ENCODE measurements at places on chromosomes 2 and 18. TPM values are rescaled to one million over a fixed set of nuclear protein-coding genes. Genes with fewer than 3 reads are reported as not detected.
A peak's percentile ranks its signal among the peaks of the same experiment; 100 is the strongest.

Gene PKP4
- total RNA-seq = 117 TPM

DNA sequence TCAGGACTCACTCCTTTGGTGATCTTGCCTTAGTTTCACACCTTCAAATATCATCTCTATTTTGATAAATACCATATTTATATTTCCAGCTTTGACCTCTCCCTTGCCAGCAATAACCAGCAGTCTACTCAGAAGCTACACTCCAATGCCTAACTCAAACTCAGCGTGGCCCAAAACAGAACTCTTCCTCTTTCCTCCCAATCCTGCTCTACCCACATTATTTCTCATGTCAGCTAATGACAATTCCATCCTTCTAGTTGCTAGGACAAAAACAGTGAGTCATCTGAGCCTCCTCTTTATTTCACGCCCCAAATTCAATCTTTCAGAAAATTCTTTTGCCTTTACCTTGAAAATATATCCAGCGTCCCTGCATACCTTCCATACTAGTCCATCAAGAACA lies 23.5 kb downstream of the CYRIA start:
- DNase-seq = no peak

- DNase-seq = no peak
Measured at GRCh38 chr2:199916980-199917379, 5.9 kb downstream of the C2orf69 start.

DNA sequence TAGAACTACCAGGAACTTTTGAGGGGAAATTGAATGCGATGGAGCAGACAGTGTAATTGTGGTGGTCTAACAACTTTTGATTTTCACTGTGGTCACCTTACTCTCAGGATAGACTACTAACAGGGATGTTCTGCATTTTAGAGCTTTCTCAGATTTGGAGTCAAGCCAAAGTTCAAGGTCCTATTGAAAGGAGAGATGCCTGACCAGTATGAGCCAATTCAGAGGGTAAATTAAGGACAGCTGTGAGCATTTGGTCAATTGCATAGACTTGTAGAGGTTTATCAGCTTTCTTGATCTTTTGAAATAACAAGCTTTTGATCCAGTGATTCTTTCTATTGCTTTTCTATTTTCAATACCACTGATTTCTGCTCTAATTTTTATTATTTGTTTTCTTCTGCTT lies 1095.7 kb upstream of the CNTNAP5 start:
- no peak for DNase-seq

DNA sequence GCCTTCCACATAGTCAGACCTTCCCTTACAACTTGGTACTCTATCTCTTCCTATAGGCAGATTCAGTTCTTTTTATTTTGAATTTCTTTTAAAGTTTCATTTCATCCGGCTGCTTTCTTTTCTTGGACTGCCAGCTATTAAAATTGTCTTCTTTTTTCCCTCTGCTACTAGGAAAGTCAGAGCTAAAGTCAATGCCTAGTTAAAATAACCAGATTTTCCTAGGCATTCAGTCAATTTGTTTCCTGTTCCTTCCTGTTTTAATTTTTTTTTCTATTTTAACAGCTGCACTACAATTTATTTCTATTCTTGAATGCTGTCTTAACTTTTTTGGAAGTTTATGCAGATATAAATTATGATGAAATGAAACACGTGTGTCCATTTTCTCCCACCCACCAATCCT lies 84.8 kb downstream of the EVA1A start:
- no peak for DNase-seq

DNA sequence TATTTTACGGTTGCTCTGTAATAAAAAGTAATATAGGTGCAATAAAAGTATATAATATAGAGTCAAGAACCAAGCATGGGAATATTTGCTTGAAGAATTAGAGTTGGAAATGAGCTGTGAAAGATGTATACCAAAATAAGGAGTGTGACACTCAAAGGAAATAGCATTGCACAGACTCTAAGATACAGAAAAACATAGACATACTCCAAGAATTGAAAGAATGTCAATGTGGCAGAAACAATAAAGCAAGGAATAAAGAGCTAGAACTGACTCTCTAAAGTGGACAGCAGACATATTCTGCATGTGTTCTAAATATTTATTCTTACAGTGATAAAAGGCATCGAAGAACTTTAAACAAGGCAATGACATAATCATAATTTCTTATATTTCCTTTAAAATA lies 561.1 kb upstream of the SETBP1 start:
- DNase-seq = no peak

Gene WIPF1
- 107 TPM for total RNA-seq

DNA sequence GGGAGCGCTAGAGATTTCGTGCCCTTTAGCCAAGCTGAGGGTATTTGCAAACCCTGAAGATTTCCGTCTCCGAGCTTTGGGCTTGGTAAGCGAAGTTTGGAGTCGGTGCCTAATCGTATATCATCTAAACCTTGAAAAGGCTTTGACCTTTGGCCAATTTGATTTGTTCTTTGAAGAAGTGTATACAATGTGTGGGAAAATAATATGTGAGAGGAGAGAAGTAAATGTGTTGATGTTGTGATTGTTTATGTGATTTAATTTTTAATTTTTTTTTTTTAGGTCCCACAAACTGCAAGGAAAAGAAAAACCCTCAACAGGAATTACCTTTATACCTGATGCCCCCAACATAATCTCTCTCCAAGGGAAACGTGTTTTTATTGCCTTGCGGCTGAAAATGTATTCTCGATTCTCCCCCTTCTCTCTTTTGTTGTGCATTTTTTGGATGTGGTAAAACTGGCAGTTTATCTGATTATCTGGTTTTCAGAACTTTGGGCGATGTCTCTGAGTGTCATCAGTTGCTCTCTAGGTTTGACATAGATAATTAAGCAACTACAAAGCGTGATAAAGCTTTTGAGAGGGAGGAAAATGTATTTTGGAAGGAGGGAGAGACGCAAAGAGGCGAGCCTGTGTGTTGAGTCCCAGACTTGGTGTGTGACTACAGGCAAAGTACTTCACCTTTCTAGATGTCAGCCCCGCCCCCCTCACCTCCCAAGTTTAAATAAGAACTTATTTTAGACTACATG lies 912 bp upstream of the FBXO11 start:
- peak; percentile 65 for DNase-seq

Gene ABCB11
- 1.5 TPM for total RNA-seq

- DNase-seq = no peak
Measured at GRCh38 chr2:29207352-29208148, 92.3 kb downstream of the CLIP4 start.

GRCh38 chr2:932320-933115 lies 18.1 kb upstream of the SNTG2 start:
- no peak for DNase-seq

- no peak for DNase-seq
Measured at GRCh38 chr2:68046224-68046623, 16.6 kb downstream of the C1D start.

Gene CCDC178
- 4.6 TPM for total RNA-seq

DNA sequence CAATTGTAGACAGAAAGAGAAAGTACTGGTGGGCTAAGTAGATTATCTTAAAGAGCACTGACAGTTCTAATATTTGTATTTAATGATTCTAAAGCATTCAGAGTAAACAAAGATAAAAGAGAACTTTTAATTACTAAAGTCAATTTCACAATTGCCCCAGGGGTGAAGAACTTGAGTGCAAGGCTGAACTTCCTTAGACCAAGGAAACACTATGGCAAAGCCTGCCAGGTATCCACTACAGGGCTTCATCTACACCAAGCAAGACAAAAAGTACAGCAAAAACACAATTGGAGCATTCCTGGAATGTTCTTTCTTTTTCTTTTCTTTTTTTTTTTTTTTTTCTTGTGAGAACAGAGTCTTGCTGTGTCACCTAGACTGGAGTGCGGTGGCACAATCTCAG lies 46.9 kb upstream of the NDUFV2 start:
- DNase-seq = no peak

Gene IL37
- total RNA-seq = not detected

- no peak for DNase-seq
Measured at GRCh38 chr2:217833439-217833838, 169.4 kb downstream of the TNS1 start.

DNA sequence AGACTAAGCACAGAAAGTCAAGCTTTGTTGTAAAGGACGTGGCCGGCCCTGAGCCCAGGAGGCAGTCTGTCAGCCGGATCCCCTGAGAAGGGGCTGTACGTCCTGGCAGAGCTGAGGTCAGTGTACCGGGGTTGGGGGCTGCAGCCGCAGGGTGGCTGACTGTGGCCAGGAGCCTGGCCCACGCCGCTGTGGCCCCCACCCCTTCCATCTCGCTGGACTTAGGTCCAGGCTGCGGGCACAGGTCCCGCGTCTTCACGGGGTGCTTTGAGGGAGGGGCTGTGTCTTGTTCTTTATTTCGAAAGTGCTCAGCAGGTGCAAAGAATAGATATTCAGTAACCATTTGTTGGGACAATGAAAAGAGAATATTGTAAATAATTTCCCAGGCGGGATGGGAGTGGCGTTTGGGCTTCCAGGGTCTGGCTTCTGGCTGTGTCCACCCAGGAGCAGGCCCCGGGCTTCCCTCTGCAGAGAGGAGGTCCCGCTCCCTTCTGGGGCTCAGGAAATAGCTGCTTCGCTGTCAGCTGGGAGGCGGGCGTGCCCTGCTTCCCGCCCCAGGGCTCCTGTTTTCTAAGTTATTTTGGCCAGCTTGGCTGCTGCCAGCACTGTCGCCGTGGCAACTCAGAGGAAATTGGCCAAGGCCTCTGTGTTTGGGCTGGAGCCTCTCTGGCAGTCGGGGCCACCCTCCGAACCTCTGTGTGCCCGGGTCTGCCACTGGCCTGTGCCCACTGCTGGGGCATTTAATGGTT lies 7.4 kb downstream of the NFATC1 start:
- peak; percentile 84 for DNase-seq

- no peak for DNase-seq
Measured at GRCh38 chr2:207194028-207194427, 28.3 kb upstream of the KLF7 start.

DNA sequence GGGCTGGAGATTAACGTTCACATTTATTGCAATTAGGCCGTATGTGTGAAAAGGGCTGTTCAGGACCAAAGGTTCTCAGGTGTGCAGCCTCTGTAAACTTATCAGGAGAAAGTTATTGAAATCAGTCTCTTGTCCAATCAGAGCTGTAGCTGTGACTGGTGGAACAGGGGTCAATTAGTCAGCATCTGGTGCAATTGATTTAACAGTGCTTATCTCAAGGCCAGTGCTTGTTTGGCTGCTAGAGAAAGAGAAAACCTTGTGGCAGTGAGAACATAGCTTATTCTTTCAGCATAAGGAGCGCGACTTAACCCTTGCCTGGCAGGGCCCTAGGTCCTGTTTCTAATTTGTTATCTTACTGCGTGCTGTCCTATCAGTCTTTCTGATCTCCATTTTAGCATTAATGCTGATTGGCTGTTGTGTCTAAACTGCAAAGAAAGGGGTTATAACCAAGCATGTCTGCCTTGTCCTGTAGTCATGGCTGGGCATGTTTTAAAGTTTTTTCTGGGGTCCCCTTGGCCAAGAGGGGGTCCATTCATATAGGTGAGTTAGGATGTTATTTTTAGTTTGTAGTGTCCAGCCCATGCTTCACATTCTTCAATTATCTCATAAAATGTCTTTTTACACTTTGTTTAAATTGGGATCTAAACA lies 66.4 kb downstream of the CYB5A start:
- DNase-seq = no peak

Data from sciatic nerve (tissue), 2 donors.